ENCODE measurements at places on chromosomes 6 and 20. TPM values are rescaled to one million over a fixed set of nuclear protein-coding genes. Genes with fewer than 3 reads are reported as not detected.

GRCh38 chr20:53028337-53029007, 56.3 kb downstream of the TSHZ2 start:
- DNase-seq, result no peak

GRCh38 chr6:147381712-147382111, 126.8 kb upstream of the SAMD5 start:
- no peak for DNase-seq

GRCh38 chr6:13294499-13295069, 33.8 kb downstream of the TBC1D7 start:
- DNase-seq, result peak; percentile 66

- DNase-seq, result no peak
These were observed 14.5 kb upstream of the SEC63 start for GRCh38 chr6:107972413-107973096.

POU5F1 gene
- not detected for total RNA-seq

SNHG17 gene
- 13.2 TPM for total RNA-seq

VGLL2 gene
- total RNA-seq, result not detected
